ENCODE measurements at places on chromosomes 6 and 20.

DNA sequence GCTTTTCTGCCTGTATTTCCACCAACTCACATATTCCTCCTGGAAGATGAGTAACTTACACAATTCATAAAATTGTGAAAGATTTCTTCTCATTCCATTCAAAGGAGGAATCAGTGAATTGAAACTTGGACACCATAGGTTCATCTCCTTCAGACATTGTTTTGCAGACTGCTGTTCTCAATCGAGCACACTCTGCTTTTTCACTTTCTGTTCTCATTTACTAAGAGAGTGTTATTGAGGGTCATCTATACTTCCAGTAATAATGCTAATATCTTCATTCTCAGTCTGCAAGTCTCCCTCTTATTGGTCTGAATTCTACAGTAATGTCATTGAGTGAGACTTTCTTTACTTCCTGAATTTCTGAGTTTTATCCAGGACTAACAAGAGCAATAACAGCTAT, 67.5 kb upstream of the FUT9 start:
- no peak for DNase-seq

GRCh38 chr20:24868396-24868927, 80.6 kb upstream of the CST7 start:
- no peak for DNase-seq

DNA sequence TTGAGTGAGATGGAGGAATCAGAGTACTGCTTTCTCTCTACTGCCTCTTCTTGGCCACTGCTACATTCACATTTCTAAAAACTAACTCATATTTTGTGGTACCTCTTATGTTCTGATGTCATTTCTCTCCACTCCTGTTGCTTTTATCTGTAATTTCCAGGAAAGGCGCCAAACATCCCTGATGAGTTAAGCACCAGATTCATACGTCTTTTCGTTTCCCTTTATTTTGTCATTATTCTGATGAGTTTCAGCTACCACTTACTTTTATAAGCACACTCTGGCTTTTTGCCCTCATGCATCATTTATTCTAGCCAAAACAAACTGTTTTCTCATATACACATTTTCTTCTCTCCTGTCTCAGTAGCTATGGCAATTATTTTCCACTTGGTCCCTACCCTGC, 680.0 kb downstream of the RNF144B start:
- DNase-seq: no peak

DNA sequence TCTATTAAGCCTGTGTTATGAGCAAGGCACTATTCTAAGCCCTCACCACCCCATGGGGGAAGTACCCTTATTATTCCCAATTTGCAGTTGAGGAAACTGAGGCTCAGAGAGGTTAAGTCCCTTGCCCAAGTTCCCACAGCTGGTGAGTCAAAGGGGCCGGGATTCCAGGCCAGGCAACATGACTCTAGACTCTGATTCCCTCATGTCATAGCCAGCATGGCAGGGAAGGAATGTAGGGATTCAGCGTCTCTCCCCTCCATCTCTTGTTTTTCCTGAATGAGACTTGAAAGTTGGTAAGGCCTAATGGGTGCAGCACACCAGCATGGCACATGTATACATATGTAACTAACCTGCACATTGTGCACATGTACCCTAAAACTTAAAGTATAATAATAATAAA, 6.7 kb downstream of the C6orf132 start:
- DNase-seq: no peak

All from iPS DF 19.7 (cell line).